ENCODE measurements at places on chromosomes 3 and 15.
A peak's percentile ranks its signal among the peaks of the same experiment; 100 is the strongest.

DNA sequence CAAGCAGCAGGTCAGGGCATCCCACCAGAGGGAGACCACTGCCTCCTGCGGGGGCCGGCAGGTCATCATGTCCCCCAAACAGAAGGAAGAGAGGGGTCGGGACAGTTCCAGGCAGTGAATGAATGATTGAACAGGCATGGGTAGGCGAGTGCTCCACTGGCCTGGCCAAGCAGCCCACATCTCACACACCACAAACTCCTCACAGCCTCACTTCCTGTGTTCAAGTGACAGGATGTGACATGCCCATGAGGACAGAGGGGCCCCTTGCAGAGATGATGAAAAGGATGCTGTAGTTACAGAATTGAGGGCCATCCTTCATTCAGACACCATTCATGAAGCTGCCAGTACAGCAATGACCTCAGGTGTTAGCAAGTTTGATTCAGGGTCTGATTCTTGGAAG, 3.7 kb downstream of the IQSEC1 start:
- DNase-seq: peak; percentile 74

GRCh38 chr15:35197306-35197705, 112.2 kb upstream of the NANOGP8 start:
- DNase-seq: no peak

GRCh38 chr15:40175160-40175559, 14.3 kb downstream of the BUB1B start:
- no peak for DNase-seq

DNA sequence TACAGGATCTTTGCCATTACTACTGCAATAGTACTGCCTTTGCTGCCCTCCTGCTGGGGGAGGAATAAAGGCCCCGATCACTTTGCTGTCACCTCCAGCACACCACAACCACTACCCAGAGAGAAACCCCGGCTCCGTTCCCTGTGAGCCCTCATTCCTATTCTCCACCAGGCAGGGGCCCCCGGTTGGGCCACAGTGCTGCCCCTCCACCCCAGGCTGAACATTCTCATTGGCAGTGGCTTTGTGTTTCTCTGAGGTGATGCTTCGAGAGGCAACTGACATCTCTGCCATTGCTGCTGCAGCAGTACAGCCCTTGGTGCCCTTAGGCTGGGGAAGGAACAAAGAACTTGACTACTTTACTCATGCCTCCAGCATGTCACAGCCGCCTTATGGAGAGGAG, 612.9 kb upstream of the EPHA6 start:
- DNase-seq: no peak

DNA sequence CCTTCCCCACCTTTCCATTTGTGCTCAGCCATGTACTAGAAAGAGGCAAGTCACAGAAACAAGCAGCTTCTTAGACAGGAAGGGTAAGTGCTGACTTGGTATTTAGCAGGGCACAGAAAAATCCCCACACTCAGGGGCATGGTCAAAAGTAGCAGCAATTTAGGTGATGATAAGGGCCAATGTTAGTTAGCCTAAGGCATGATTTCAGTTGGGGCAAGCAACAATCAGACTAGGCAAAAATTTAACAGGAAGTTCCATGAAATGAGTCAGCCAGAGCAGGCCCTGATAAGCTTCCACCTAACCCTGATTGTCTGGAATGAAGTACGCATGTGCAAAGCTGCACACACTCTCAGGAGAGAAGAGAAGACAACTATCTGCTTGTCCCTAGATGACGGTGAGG, 423.4 kb upstream of the UBE2E2 start:
- DNase-seq: no peak

DNA sequence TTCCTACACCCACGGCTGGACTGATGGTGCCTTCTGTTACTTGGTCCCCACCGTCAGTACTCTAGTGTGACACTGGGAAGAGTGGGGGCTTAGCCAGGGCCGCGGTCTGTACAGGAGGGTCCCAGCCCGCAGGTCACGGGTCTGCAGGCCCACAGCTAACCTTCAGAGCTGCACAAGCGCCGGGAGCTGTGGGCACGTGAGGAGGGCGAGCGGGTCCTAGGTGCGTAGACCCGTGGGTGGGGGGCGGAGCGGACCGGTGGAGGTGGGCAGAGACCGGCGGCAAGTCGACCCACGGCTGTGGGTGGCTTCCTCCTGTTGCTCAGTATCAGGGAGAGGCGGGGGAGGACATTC, 1.2 kb downstream of the TNFAIP8L3 start:
- no peak for DNase-seq

GRCh38 chr3:141539431-141540187, 52.8 kb downstream of the RASA2 start:
- no peak for DNase-seq

DNA sequence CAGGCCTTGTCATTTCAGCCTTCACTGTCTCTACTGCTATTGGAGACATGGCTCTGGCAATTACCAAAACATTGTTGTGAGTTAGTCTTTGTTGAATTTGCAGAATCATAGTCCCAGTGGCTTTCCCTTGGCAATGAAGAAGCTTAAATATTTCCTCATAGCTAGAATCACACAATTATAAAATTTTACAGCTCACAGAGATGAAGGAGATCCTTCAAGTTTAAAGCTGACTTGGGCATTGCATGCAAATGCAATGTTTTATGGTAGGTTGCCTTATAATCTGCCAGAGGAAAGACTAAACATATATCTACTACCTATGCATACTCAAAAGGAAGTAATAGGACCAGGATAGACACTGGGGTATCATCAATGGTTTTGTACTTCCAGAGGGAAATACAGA, 90.9 kb downstream of the LSAMP start:
- DNase-seq: no peak

- DNase-seq: no peak
Measured at GRCh38 chr3:109963831-109964230, 626.5 kb upstream of the DPPA4 start.

GRCh38 chr3:139509631-139510030, 29.9 kb downstream of the RBP1 start:
- no peak for DNase-seq

GRCh38 chr3:31288641-31289100, 244.1 kb upstream of the STT3B start:
- DNase-seq: peak; percentile 88

GRCh38 chr3:24923570-24923969, 428.9 kb upstream of the THRB start:
- no peak for DNase-seq

DNA sequence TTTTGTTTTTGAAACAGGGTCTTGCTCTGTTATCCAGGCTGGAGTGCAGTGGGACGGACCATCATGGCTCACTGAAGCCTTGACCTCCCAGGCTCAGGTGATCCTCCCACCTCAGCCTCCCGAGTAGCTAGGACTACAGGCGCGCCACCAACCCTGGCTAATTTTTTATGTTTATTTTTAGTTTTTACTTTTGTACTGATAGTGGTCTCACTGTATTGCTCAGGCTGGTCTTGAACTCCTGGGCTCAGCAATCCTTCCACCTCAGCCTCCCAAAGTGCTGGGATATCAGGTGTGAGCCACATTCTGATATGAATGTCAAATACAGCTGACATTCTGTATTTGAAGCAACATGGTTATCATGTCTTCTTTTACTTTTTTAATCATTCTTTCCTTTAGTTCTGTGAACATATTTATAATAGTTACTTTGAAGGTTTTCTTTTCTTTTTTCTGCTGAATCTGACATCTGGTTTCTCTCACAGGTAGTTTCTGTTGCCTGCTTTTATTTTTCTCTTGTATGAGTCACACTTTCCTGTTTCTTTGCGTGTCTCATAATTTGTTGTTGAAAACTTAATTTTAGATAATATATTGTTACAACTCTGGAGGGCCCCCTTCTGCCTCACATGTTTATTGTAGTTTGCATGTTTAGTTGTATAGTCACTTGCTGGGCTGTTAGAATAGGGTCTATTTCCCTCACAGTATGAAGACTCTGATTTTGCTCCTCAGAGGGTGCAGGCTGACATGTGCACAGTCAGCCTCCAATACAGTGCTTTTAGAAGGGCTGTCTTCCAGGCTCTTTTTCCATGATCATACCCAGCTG, 8.4 kb upstream of the CNTN4 start:
- DNase-seq: no peak

- no peak for DNase-seq
Measured at GRCh38 chr15:22902578-22902977, 64.1 kb downstream of the NIPA2 start.

DNA sequence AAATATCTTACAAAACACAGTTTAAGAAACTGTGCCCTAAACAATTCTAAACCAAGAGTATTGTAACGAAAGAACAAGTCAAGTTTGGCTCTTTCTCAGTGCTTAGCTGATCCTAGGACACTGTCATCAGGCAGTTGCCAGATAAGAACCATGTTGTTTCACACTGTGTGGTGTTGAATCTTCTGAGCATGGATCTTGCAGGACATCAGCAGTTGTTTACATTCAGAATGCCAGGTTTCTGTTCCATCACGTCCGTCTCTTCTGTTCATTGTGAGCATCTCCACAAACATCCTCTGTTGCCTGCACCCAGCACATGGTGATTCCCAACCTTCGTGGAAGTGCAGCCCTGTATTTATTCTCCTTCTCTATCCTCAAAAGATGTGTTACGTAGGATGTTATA, 67.9 kb downstream of the DCUN1D1 start:
- no peak for DNase-seq

DNA sequence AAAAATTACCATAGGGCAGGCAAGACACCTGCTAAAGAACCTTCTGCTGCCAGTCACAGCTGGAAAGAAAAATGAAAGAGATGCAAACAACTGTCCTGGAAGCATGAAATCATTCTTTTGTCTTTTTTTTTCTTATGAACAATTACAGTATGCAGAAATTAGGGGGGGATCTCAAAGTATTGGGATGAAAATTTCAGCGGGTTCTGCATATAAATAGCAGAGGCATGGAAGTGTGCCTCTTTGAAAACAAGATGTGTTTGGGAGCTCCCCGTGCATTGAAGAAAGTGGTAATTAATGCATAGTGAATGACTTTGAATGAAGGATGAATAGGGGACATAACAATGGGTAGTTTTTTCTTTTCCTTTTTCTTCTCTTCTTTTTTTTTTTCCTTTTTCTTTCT, 431.2 kb downstream of the SOX2 start:
- DNase-seq: no peak

- no peak for DNase-seq
Measured at GRCh38 chr3:142077859-142078500, 71.4 kb downstream of the TFDP2 start.

DNA sequence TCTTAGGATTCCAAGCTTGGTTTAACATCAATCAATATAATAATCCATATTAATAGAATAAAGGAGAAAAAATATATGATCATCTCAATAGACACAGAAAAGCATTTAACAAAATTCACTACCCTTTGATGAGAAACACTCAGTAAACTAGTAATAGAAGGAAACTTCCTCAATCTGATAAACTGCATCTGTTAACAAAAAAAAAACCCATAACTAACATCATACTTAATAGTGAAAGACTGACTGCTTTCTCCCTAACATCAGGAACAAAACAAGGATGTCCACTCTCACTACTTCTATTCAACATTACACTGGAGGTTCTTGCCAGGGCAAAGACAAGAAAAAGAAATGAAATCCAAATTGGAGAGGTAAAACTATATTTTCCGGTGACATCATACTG, 30.5 kb downstream of the LRRK1 start:
- DNase-seq: no peak

GRCh38 chr3:155244216-155244615, 49.3 kb downstream of the STRIT1 start:
- no peak for DNase-seq

- DNase-seq: no peak
Measured at GRCh38 chr3:156171281-156172267, 51.2 kb downstream of the KCNAB1 start.

GRCh38 chr15:58678683-58679082, 70.8 kb downstream of the ADAM10 start:
- peak; percentile 21 for DNase-seq

DNA sequence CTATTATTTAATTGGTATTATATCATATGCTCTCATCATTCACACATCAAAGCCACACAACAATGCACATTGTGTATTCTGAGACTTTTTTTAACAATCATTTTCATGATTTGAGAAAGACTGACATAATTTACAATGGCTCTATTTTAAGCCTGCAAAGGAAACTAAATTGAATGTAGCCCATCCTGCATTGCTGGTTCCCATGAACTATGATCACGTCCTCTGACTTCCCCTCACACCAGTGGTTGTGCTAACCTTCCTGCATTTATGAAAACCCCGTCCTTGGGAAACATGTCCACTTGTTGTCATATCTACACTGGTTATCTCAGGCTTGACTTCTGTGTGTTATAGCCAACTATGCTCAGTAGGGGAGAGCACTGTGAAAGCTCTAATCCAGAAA, 546.2 kb downstream of the MECOM start:
- no peak for DNase-seq

DNA sequence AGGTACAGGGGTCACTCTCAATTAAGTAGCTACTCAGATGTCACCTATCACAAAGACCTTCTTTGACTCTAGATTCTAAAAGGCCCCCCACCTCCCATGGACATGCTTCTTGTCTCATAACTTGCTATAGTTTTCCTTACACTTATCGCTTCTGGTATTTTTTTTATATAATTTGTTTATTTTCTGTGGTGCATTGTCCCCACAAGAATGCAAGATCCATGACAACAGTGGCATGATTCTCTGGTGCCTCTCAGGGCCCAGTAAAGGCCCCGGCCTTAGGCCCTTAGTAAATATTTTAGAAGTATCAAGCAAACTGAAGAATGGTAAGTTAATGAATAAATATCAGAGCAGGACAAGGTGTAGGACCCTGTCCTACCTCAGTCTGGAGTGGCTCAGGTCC, 248.6 kb downstream of the CBLB start:
- no peak for DNase-seq

DNA sequence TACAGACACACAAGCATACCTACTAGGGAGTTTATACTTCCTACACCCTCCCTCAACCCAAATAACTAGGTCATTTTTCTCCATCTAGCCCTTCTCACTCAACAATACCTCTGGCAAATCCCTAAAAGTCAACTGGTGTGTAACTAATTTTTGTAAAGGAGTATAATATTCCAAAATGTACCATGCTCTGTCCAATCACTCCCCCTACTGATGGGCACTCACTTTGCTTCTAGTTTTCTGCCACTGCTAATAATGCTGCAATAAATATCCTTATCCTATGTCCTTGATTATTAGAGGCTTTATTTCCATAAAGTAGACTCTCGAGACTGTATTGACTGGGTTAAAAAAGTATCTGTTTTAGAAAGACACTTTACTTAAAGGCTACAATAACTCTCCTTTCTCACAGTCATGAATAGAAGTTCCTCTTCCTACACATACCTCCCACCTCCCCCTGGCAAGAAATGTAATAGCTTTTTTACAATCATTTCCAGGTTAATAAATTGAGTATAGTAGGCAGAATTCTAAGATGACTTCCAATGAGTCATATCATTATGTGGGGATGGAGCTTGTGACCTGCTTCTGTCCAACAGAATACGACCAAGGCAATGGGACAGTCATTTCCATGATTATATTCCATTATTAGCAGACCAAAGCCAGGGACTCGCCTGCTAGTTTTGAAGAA, 30.0 kb downstream of the SHQ1 start:
- peak; percentile 11 for DNase-seq

- DNase-seq: no peak
Measured at GRCh38 chr3:102484363-102484762, 49.5 kb downstream of the ZPLD1 start.

- no peak for DNase-seq
Measured at GRCh38 chr3:195696632-195697278, 24.0 kb upstream of the MUC20 start.

- no peak for DNase-seq
Measured at GRCh38 chr3:146177072-146177471, 16.1 kb upstream of the PLOD2 start.

- DNase-seq: no peak
Measured at GRCh38 chr3:45790596-45790995, 5.7 kb downstream of the SLC6A20 start.

GRCh38 chr15:60797444-60798040, 318.6 kb upstream of the ICE2 start:
- no peak for DNase-seq

- DNase-seq: no peak
Measured at GRCh38 chr3:168884353-168884903, 779.1 kb downstream of the MECOM start.

Measured in NB4 (cell line).